ENCODE measurements at places on chromosomes 3 and 15. TPM values are rescaled to one million over a fixed set of nuclear protein-coding genes. Genes with fewer than 3 reads are reported as not detected.

Gene MAP1A
- 4.4 TPM for total RNA-seq

Gene DZIP3
- total RNA-seq = 2.0 TPM

Gene SAMD7
- not detected for total RNA-seq

Gene GHSR
- total RNA-seq = not detected

Gene IQCF2
- total RNA-seq = not detected

Gene IL17RB
- not detected for total RNA-seq

Gene C3orf85
- not detected for total RNA-seq

Gene PARP14
- 7.0 TPM for total RNA-seq

Gene GP5
- 0.06 TPM for total RNA-seq

Gene GMPS
- 46.4 TPM for total RNA-seq

Gene ANKRD34C
- total RNA-seq = not detected

Gene CFAP20DC
- total RNA-seq = 0.11 TPM

Gene ALDH1A3
- 24.5 TPM for total RNA-seq

Gene SLC6A20
- total RNA-seq = 0.38 TPM

Gene WWTR1
- 78.1 TPM for total RNA-seq

Gene TFRC
- 48.3 TPM for total RNA-seq

Gene GUCA1C
- total RNA-seq = not detected

Gene NR2E3
- not detected for total RNA-seq

Gene SNTN
- total RNA-seq = not detected

Gene LMOD3
- total RNA-seq = not detected

Gene TLR9
- not detected for total RNA-seq

Gene TEX55
- total RNA-seq = not detected

Gene SLC28A1
- total RNA-seq = not detected

Gene C3orf49
- not detected for total RNA-seq

Gene CLSTN2
- 3.1 TPM for total RNA-seq

Gene STARD5
- total RNA-seq = 92.7 TPM

Gene FYCO1
- total RNA-seq = 35.0 TPM

Gene MAGI1
- 48.5 TPM for total RNA-seq

Gene SPTBN5
- 1.6 TPM for total RNA-seq

Gene SLC6A6
- total RNA-seq = 166 TPM

Gene CHL1
- 45.3 TPM for total RNA-seq

Gene BUB1B
- 2.3 TPM for total RNA-seq

Gene CRYGS
- 0.42 TPM for total RNA-seq

Gene ZCWPW2
- total RNA-seq = 0.29 TPM
